Eye (tissue), 1 donor: ENCODE measurements at places on chromosomes 13 and 19.

DNA sequence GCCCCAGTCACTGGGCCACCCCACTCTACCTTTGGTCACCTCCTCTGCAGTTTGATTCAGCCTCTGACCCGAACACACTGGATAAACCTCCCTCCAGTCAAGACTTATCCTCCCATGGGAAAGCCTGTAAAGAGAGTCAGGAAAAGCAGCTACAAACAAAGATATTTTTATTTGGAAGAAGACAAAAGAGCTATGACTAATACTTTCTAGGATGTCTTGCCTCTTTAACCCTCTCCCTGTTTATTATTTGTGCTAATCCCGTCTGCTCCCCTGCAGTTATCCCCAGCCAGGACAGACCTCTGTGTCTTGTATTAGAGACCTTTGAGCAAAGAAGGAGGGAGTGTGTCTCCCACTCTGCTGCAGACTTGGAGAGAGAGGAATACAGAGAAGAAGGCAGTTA lies 178.3 kb downstream of the EFNB2 start:
- no peak for DNase-seq

- no peak for DNase-seq
Measured at GRCh38 chr13:29855009-29855408, 4.6 kb upstream of the UBL3 start.

- peak; percentile 36 for DNase-seq
Measured at GRCh38 chr13:90485436-90485835, 862.1 kb upstream of the MIR17HG start.

DNA sequence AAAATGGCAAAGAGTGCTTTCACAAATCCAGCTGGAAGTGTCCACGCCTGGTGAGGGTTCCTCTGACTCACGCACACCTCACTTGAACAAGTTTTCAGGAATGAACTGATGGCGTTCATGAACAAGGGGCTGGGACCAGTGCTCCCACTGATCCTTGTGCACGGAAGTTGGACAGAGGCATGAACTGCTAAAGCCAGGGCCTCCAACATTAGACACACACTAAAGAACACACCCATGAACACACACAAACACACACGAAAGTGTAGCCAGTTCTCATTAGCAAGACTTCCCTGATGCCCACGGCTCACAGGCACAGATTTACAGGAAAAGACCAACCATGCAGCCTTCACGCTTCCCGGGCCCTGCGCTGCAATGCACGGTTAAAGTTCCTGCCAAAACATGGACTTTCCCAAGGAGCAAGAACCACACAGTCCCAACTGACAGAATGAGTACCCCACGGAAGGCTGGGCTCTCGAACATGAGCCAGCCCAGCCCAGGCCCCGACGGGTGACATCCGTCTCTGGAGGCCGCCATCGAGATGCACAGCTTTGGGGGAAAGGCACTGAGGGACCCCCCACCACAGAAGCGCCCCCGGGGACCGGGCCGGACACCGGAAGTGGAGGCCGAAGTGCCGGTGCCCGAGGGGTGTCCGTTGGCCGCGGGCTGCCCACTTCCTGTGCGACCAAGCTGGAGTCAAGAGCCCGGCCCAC lies 808 bp downstream of the DNMT1 start:
- DNase-seq: no peak

GRCh38 chr19:46030812-46031550 lies 8.1 kb upstream of the PGLYRP1 start:
- DNase-seq: peak; percentile 52

GRCh38 chr19:11375143-11375948 lies 880 bp downstream of the SWSAP1 start:
- no peak for DNase-seq

DNA sequence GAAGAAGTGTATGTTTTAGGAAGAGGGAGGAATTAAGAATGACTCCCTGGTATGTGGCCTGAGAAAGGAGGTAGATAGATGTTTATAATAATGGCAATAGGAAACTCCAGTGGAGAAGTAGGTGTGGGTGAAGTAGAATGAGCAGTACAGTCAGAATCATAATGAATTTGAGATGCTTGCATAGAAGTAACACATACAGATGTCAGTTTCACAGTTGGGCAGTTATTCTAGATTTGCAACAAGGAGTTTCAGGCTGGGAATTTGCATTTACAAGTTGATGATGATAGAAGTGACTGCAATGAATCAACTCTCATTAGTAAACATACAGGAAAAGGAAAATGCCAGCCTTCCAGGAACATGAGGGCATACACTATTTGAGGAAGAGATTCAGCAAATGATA lies 149.0 kb downstream of the SLITRK1 start:
- no peak for DNase-seq

GRCh38 chr19:46975925-46976782 lies 43.5 kb upstream of the NPAS1 start:
- DNase-seq: peak; percentile 78

DNA sequence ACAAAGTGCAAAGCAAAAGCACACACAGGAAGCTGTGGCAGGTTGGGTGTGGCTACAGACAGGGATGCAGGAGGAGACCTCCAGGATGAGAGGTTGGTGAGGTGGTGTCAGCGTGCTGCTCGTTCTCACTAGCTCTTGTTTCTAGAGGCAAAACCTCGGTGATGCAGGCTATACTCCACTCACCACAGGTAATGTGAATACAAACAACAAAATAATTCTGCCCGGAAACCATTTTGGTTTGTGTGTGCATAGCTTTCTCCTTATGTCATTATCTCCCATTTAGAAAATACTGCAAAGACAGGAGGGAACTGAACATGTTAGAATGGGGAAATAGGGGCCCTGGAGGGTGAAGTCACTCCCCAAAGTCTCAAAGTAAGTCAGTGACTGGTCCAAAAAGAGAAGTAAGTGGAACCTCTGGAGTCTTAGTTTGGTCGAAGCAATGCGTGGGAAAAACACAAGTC lies 9.4 kb downstream of the LCP1 start:
- DNase-seq: no peak

DNA sequence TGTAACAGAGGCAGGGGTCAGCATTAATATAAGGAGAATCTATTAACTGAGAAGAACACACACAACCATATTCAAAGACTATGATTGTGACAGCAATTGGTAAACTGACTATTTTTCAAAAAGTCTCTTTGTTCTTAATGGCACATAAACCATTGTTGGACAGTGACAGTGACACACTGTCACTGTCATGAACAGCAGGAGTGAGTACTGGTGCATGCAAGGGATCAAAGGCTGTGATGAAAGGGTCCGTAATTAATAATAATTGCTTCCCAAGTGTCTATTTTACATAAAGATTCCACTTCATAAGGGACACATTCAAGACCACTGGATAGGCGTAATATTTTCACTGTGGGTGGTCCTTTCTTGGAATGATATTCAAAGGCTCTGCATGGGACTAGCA lies 50.7 kb downstream of the LHFPL6 start:
- peak; percentile 56 for DNase-seq

DNA sequence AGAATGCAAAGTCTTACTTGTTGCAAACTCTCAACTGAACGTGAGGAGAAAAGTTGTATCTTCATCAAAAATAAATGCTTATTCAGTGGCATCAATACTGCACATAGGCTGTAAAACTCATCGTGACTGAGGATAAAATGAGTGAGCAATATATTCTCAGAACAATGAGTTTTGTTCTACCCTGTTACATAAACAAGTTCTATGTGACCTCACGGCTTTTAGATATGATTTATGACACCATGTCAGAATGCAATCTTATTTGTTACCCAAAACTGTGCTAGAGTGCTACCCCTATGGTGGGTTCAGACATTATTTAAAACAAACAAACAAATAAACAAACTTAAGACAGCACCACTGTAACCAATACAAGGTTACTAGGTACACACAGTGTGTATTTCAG lies 55.4 kb downstream of the FOXO1 start:
- DNase-seq: no peak

GRCh38 chr19:17420475-17420924 lies 653 bp downstream of the MVB12A start:
- DNase-seq: no peak

GRCh38 chr19:43552616-43553015 lies 19.6 kb downstream of the ZNF575 start:
- peak; percentile 38 for DNase-seq

GRCh38 chr19:54653181-54653809 lies 9.5 kb upstream of the LILRB4 start:
- no peak for DNase-seq
